ENCODE measurements at places on chromosomes 5 and 9. TPM values are rescaled to one million over a fixed set of nuclear protein-coding genes. Genes with fewer than 3 reads are reported as not detected.

The CXXC5 gene
- 317 TPM for total RNA-seq

The ANKRD34B gene
- total RNA-seq: under 0.01 TPM

DNA sequence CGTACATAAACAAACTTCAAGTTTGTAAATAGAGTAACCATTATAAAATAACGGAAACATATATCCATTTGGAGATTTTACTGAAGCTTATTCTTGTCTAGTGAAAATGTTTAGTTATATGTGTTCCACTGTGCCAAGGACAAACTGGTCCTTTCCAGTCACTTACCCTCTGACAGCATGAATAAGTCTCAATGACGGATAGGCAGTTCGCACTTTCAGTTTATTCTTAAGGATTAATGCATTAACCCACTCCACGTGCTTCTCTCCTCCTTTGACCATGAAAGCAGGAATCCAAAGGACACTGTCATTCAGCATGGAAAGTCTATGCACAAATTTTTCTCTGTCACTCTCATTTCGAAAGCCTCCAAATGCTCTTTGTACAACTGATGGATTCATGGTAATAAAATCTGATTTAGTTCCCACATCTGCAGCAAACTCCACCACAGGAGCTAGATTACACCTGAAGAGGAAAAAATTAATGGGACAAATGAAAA lies 47.1 kb downstream of the ST8SIA4 start:
- no peak for DNase-seq

DNA sequence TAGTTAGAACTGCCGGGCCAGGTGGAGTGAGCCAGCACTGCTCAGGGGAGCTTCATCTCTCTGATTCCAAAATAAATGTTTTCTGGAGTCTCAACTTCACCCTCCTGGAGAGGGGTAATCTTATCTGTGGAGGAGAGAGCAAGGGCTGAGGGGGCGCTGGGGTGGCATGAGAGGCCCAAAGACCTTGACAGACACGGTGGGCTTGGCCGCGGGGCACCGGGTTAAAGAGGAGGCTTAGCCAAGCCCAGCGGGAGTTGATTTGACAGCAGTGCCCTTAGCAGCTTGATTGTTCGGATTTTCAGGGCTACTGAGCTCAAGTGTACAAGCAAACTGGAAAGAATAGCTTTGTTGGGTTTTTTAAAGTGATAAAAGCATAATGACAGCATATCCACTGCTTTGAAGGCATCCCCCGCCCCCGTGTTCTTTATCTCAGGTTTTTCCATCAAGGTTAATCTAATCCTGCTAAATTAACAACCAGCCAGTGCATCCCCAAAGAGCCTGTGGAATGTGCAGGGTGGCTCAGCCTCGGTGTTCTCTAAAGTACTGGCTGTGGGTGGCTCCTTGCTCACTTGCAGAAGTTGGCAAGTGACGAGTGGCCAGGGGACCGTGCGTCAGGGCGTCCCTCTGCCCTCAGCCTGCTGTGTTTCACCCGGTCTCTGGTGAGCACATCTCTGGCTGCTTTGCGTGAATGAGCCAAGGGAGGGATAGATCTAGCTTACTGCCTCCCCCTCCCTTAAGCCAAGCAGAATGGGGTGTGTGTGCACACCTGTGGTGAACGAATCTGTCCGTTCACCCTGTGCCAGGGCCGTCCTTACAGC lies 5.5 kb downstream of the QRFP start:
- DNase-seq: no peak

GRCh38 chr9:130054325-130054786 lies 650 bp downstream of the GPR107 start:
- no peak for DNase-seq

DNA sequence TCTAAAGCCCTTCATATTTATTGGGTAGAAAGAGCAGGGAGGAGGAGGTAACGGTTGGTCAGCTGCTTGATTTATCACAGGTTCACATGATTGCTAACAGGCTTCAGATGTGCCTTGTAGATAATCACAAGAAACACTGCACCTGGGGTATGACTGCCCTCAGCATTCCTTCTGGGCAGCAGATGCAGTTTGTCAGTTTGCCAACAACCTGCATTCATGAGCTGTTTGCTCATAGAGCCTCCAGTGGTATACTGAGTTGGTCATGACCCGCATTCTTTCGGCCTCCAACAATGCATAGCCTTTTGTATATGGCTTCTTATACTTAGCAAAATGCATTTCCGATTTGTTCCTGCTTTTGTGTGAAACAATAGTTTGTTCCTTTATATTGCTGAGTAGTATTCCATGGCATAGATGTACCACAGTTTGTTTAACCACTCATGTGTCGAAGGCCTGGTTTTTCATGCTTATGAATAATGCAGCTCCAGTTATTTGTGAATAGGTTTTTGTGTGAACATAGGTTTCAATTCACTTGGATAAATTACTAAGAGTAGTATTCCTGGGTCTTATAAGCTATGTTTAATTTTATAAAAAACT lies 83.6 kb downstream of the ARHGEF28 start:
- no peak for DNase-seq

The CCDC187 gene
- total RNA-seq: 0.81 TPM

The FAM153A gene
- 0.27 TPM for total RNA-seq

DNA sequence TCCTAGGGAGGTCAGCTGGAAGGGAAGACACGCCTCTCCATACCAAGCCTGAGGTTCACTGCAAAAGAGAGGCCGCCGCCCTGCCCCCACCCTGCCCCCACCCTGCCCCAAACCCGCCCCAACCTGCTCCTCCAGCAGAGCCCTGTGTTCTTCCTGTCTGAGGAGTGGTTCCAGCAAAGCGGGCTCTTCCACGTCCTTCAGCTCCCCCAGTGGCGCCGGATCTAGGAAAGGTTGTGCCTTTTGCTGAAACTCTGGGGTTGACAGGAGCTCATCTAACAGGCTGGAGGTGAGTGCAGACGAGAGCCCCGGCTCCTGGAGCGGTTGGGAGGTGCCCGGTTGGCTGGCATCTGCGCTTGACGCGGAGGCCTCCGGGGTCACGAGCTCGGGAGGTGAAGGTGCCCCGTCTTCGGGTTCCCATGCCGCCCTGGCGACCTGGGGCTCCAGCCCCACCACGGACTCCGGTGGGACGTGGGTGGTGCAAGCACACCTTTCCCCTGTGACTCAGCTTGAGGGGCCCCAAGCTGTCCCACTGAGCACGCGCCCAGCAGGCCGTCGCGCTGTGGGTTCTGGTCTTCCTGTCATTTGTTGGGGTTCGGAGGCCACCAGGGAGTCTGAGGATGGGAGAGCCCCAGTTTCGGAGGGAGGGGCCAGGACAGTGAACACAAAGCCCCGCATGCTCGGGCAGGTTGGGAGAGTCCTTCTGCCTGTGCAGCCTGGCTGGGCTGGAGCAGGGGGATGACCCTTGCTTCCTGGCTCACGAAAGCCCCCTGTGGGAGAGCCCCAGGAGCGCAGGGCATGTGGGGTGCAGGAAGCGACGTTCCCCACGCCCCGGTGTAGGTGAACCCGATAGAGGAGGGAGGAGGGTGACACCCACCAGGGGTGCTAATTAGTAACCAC lies 1467.1 kb downstream of the FOXD4L5 start:
- DNase-seq: peak; percentile 51

DNA sequence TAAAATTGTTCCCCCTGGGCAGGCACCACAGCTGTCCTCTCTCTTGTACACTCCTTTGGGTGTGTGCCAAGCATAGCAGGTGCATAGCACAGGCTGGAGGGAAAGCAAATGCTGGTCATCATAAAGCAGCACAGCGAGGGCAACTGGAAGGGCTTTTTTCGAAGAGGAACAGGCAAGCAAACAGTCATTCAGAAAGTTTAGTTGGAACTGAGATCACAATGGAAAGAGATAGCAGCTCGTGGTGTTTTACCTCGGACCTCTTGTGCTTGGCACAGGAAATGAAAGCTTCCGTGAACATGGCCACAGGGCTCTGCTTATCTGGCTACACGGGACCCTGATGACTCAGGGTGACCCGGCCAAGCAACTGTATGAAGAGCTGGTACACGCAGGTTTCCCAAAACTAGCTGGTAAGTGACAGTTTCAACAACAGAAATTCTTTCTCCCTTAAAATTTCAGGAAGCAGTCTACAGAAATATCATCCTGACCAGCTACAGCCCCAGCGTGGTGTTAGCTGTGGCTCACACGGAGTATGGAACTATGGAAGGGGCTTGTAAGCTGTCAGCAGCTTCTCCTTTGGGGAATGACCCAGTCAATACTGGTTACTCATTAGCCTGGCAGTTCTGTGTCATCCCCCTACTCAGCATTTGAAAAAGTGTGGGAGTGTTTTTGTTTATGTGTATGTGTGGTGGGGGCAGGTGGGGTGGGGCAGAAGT lies 48.1 kb downstream of the POC5 start:
- DNase-seq: peak; percentile 92

- DNase-seq: no peak
Observed at GRCh38 chr9:107972346-107972745, 482.8 kb upstream of the KLF4 start.

- DNase-seq: no peak
Observed at GRCh38 chr5:150853561-150853960, 7.2 kb downstream of the IRGM start.

DNA sequence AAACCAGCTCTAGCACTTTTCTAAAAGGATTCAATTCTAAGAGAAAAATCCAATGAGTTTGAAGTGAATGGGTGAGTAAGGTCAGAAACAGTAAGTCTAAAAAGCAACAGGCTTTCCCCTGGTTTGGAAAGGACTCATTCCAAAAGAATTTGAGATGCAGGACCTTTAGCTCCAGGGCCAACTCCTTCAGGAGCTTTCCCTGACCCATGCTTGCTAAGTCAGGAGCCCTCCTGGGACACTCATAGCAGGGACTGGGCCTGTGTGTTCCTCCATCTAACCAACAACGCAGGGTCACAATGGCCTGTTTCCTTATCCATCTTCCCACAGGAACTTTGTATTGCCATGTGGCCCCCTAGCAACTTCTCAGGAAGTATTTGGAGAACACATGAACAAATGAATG lies 198.8 kb downstream of the FRMD3 start:
- DNase-seq: no peak

Data from hematopoietic multipotent progenitor cell (in vitro differentiated cells).